Activated CD4-positive, alpha-beta T cell treated with anti-CD3 and anti-CD28 coated beads for 4 hours (primary cell): ENCODE measurements at places on chromosomes 1 and 21.

DNA sequence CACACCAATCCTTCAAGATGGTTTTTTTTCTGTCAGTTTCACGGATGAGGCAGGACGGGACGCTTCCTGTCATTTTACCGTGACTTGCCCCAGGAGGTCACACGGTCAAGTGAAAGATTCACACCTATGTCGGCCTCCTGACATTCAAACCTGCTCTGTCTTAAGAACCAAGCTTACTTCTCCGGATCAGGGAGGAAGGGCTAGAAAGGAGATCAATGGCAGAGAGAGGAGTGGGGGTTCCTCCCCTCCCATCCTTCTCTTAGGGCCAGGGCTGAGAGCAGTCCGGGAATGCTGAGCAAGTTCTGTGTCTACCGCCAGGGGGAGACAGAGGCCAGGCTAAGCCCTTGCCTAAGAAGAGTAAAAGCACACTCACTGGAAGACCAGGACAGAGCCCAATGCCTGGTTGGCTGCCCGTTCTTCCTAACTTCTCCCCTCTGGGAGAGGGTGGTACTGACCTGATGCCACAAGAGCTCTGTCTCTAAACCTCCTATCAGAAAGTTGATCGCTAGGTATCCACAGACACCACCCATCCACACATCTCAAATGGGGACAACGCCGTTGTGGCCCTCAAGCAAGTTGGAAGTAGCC is 1.1 kb upstream of the PPM1J start:
- DNase-seq: peak; percentile 78

- no peak for DNase-seq
These were observed 377.3 kb downstream of the SETD4 start for GRCh38 chr21:35682904-35683549.

- no peak for DNase-seq
These were observed 36.8 kb upstream of the COL6A2 start for GRCh38 chr21:46061063-46061462.

- DNase-seq: no peak
These were observed 20.1 kb upstream of the COL18A1 start for GRCh38 chr21:45384656-45385548.

GRCh38 chr1:95451054-95451453 is 217.0 kb downstream of the RWDD3 start:
- DNase-seq: no peak

GRCh38 chr1:3373175-3373574 is 81.3 kb upstream of the ARHGEF16 start:
- no peak for DNase-seq

DNA sequence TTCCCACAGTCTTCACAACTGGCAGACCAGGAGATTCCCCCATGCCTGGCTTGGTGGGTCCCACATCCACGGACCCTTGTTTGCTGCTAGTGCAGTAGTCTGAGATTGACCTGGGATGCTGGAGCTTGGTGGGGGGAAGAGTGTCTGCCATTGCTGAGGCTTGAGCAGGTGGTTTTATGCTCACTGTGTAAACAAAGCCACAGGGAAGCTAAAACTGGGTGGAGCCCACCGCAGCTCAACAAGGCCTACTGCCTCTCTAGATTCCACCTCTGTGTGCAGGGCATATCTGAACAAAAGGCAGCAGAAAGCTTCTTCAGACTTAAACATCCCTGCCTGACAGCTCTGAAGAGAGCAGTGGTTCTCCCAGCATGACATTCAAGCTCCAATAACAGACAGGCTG is 177.3 kb upstream of the ETV3 start:
- DNase-seq: no peak

DNA sequence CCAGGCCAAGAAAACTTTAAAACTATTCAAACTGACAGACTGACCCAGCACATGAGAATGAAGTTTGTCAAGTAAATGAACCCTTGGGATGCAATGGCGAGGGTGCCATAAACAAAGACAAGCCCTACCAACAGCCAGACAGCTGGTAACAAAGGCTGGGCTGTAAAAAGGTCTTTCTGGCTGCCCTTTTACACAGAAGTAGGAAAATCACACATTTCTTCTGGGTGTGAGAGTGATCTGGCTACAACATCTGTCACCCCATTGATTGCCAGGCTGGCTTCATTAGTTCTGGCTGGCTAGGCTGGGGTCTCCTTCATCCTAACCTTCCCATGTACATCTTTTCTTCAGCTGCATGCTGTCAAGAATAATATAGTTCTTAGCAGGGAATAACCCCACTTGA is 83.6 kb upstream of the FOXD3 start:
- no peak for DNase-seq
